Fibroblast of villous mesenchyme (primary cell): ENCODE measurements at places on chromosomes 1 and 21. TPM values are rescaled to one million over a fixed set of nuclear protein-coding genes. Genes with fewer than 3 reads are reported as not detected.

The FCGR3A gene
- not detected in 2 replicates for total RNA-seq

The AMY1B gene
- total RNA-seq = not detected in 2 replicates

The TMEM240 gene
- total RNA-seq = 2.2 and 2.3 TPM in 2 replicates

The AMIGO1 gene
- 0.97 and 3.5 TPM in 2 replicates for total RNA-seq

The TGFB2 gene
- total RNA-seq = 28.0 and 36.3 TPM in 2 replicates

The PYHIN1 gene
- total RNA-seq = not detected in 2 replicates
